ENCODE measurements at places on chromosomes 13 and 19. TPM values are rescaled to one million over a fixed set of nuclear protein-coding genes. Genes with fewer than 3 reads are reported as not detected.

DNA sequence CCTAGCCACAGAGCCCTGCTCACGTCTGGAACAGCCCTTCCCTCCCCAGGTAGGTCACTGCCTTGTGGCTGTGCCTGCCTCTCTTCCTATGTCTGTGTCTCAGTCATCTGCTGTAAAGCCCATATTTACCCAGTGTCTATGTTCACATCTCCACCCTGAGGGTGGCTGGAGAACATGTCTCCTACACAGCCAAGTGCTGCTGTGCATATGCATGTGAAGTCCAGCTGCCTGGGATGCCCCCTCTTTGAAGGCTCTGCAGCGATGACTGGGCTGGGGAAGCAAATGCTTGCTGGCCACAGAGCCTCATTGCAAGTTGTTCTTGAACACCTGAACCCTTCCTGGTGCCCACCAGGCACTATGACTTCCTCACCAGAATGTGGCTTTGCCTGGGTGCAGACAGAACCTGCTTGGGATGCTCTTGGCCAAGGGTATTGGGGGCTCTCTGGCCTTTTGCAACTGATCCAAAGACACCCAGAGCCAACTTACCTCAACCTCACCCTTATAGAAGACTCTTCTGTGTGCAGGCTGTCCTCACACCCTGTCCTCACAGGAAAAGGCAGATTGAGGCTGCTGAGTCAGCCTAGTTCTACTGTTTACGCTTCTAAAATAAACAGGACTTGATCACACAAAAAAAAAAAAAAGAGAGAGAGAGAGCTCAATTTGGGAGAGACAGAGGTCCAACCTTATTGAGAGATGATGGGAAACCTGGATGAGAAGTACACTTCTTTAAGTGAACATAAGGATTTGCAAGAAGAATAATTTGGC is 26.5 kb downstream of the MRPL57 start:
- no peak for DNase-seq
- H3K27me3 ChIP-seq: no peaks in the 10 kb centered on the region
- H3K4me3 ChIP-seq: no peak overlapping the region
- H3K36me3 ChIP-seq: no peaks in the 10 kb centered on the region

DNA sequence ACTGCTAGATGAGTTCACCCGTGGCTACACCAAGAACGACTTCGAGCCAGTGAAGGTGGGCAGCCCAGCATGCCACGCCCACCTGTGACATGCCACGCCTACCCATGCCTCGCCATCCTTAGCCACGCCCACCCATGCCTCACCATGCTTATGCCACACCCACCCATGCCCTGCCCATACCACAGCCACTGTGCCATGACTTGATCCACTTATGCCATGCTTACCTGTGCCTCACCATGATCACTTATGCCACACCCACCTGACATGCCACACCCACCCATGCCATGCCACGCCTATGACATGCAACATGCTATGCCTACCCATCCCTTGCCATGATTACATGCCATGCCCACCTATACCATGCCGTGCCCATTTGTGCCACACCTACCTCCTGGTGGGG is 12.9 kb upstream of the USE1 start:
- DNase-seq: no peak
- H3K36me3 ChIP-seq: peaks cover 100% of the 10 kb centered on the region
- no peak overlapping the region for H3K27ac ChIP-seq
- H3K4me3 ChIP-seq: no peak overlapping the region
- no peaks in the 10 kb centered on the region for H3K4me1 ChIP-seq

DNA sequence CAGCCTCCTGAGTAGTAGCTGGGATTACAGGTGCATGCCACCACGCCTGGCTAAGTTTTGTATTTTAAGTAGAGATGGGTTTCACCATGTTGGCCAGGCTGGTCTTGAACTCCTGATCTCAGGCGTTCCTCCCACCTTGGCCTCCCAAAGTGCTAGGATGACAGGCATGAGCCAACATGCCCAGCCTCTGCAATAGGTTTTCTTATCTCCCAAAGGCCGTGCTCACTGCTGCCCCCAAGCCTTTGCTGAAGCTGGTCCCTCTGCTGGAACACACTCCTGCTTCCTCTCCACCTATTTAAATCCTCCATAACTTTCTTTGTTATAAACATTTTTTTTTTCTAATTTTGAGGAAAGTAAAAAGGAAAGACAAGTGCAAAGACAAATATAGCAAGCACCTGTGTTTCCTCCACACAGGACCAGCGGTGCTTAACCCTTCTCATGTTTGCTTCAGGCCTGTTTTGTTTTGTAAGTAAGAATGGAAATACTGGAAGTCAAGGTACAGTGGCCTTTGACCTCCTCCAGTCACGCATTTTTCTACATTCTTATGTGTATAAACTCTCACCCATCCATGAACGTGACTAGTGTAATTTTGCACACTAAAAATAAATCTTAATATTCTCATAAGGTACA is 14.5 kb upstream of the TNFAIP8L1 start:
- H3K4me1 ChIP-seq: no peaks in the 10 kb centered on the region
- peaks cover 8% of the 10 kb centered on the region for H3K27me3 ChIP-seq
- H3K27ac ChIP-seq: no peak overlapping the region
- DNase-seq: no peak

- DNase-seq: no peak
- peaks cover 27% of the 10 kb centered on the region for H3K36me3 ChIP-seq
- no peaks in the 10 kb centered on the region for H3K27me3 ChIP-seq
- H3K27ac ChIP-seq: no peak overlapping the region
Observed at GRCh38 chr19:17060802-17061201, 14.4 kb downstream of the HAUS8 start.

The ZNF565 gene
- total RNA-seq: 3.4 TPM

Data from heart left ventricle (tissue), 16 donors.